A549 (cell line): ENCODE measurements at places on chromosomes 1 and 21.

- no peak for DNase-seq
Measured at GRCh38 chr1:62691062-62691844, 3.1 kb upstream of the DOCK7 start.

DNA sequence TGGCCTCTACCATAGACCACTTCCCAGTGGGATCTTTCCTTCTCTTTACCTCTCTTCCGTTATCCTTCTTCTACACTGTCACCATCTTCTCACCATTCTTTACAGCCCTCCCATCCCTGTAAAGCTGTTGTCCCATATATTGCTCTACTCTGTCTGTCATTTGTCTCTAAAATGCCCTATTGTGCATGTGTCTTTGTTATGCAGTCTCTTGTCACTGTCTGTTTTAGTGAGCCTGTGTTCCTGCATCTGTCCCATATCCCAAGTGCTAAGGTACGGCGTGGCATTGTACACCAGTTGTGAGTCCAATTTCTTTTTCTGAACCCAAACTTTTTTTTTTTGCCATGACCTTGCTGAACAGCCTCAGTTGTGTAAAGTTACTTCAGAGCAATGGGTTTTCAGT lies 8.8 kb upstream of the ZBTB18 start:
- DNase-seq, result no peak

DNA sequence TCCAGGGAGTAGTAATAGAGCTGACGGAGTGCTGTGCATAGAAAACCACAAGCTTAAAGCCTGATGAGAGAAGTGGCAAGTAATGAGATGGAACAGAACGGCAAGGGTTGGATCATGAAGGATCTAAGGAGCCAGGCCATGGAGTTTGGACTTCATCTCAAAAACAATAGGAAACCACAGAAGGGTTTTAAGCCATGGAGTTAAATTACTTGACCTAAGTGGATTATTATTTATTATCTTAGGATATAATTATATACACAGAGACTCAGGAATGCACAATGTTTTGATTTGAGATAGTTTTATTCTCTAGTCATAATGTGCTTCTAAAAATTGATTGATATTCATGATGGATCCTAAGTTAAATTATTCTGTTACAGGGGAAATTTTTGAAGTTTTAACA lies 242.4 kb downstream of the PLPP3 start:
- no peak for DNase-seq

GRCh38 chr1:183301239-183301638 lies 115.2 kb downstream of the LAMC2 start:
- DNase-seq, result no peak

DNA sequence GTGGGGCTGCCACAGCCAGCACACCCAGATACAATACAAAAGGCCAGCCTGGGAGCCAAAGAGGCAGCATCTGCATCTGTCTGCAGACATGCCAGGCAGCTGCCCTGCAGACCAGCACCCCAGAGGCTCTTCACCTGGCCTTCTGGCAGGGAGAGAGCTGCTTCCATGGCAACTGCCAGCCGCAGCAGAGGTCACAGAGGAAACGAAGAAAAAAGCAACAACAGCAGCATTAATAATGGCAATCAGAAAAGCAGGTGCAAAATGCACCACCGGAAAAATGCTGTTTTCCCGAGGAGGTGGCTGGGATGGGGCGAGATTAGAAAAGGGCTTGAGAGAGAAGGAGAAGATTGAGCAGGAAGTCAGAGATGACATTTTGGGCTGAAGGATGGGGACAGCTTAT lies 309.5 kb downstream of the PCP4 start:
- no peak for DNase-seq

DNA sequence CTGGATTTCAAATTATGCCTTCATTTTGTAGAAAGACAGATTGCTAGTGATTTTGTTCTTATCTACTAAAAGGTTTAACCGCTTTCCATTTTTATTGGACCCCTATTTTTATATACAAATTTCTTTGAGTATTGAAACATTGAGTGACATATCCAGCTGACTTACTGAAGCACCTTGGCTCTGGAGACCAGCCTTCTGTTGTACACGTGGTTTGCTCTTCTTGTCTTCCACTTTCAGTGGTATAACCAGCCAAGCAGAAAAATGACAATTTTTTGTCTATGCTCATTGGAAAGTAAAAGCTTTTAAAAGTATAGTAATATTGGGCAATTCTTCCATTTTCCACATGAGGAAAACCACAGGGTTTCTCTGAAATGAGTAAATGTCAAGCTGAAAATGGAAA lies 4.4 kb downstream of the F13B start:
- no peak for DNase-seq

DNA sequence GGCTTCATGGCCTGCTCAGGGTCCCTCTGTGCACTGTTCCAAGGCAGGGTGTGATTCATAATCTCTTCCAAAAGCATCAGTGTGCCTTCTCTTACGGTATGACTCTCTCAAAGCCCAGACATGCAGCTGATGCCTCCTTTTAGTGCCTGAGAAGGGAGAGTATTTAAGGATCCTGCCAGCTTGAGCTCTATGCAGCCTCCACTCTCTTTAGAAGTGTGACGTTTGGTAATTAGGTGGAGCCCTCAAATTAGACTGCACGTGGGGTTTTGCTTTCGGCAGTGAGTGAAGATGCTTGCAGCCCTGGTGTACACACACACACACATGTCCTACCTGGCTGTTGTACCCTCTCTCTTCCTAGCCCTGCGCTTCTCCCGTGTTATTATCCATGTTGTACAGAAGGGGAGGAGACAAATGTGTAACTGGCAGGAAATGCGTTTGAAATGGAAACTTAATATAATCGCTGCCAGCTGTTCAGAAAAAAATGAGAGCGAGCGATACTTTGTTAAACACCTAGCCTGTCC lies 2.6 kb upstream of the C1orf174 start:
- no peak for DNase-seq

- DNase-seq, result no peak
Measured at GRCh38 chr1:22527555-22528296, 35.6 kb upstream of the EPHA8 start.

DNA sequence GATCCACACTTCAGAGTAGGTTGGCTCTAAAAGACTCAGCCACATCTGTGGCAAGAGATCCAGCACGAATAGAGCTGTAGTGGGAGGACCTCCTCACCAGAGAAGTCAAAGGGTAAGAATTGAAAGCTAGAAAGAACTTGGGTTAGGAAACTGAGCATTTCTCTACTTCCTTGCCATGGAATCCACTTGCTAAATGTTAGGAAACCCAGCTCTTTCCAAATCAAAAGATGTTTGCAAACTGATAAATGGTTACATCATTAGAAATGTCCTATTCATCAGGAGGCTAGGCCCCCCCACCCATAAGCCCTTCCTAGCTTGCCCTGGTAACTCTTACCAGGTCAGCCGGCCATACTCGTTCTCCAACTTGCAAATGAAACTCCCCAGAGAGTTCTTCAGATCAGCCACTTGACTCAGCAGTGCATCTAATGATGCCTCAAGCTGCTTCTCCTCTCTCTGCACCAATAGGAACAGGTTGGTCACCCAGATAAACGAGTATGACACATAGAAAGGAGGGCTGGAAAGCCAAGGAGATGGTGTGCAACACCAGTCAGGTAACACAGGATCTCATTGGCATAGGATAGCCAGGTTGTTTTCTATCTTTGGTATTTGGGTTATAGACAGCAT lies 1.5 kb downstream of the MED8 start:
- DNase-seq, result no peak

GRCh38 chr1:198934901-198935305 lies 296.1 kb downstream of the PTPRC start:
- no peak for DNase-seq

DNA sequence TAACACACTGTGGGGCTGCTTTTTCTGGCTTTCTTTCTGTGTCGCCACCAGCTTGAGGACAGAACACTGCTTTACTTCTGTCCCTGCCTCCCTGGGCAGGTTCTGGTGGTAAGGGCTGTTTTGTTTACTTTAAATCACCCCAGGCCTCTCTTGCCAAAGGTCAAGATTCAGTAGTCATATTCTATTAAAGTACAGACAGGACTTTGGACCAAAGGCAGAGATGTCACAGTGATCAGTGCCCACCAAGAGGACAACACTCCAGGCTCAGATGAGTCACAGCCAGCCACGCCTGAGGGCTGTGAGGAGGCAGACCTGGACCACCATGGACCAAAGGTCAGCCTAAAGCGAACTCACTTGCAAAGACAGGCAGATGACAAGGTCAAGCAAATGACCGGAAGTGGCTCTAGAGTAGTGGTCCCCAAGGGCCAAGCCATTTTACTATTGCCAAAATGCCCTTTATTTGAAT lies 200.0 kb downstream of the RHOU start:
- DNase-seq, result no peak

DNA sequence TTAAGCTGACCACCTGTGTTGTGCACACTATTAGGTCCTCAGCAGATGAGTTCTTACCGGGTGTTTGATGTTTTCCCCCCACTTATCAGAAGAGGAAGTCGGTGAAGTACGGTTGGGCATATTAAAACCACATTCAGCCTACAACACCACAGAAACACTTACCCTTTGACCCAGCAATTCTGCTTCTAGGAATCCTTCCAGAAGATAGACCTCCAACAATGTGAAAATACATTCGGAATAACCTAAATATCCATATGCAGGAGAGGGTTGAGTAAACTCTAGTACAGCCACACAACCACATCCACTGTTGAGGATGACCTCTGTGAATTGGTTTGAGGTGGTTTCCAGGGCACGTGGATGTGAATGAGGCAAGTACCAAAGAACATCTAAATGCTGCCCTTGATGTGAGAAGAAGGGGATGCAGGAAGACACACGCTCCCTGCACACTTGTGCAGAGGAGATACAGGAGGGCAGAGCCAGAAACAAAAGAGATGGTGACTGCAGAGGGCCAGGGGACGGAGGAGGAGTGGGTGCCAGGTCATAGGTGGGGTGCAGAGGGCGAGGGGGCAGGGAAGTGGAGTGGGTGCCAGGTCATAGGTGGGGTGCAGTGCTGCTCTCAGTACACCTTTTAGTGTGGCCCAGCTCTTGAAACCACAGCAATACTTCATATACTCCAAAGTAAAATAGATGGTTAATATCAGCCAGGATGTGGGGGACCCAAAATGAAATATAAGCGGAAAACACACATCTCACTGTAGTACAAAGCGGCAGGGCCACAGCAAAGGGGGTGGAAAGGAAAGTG lies 12.8 kb downstream of the ADARB1 start:
- DNase-seq, result no peak

DNA sequence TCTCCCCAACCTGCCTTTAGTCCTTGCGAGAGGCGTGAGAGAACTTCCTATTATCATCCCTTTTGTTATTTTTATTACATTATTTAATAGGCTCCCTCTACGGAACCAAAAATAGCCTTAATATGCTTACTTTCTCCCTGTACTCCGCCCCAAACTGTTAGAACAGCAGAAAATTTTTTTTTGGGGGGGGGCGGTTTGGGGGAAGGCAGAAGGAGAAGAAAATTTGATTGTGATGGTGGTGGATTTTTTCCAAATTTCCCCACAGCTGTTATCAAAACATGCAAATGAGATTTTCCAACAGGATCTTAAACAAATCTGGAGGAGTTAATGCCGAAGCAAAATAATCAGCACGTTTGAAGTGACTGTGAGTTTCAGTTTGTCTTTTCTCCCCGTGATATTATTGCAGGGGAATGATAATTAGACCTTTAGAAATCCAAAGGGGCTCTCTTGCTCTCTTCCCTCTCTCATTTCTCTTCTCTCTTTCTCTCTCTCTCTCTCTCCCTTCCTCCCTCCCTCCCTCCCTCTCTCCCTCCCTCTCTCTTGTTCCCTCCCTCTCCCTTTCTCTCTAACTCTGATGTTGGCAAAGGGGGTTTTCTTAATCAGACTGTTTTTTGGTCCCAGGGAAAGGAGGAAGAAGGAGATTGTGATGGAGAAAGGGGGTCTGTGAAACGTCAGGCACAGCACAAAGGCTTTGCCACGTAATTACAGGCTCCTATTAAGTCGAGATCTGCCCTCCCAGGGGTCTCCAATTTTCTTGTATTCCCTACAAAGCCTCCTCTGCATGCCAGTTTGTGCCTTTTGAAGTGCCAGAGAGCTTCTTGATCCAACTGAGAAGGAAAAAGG lies 1.1 kb upstream of the PRRX1 start:
- DNase-seq, result no peak

GRCh38 chr1:55286856-55287602 lies 71.9 kb upstream of the USP24 start:
- DNase-seq, result no peak

DNA sequence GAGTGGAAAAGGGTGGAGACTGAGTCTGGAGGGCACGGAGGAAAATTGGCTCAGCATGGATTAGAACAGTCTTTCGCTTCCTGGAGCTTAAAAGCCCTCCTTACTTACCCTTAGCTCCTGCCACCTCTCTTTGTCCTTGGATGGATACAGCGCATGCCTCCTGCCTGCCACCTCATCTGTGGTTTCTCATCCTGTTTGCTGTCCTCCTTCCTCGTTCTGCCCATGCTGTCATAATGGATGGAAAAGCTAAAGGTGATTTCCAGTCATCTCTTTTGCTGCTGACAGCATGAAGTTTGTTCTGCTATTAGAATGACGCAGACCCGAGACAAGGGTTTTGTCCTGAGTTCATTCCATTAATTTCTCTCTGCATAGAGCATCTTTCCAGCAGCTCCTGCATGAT lies 425.9 kb downstream of the KIF26B start:
- no peak for DNase-seq

DNA sequence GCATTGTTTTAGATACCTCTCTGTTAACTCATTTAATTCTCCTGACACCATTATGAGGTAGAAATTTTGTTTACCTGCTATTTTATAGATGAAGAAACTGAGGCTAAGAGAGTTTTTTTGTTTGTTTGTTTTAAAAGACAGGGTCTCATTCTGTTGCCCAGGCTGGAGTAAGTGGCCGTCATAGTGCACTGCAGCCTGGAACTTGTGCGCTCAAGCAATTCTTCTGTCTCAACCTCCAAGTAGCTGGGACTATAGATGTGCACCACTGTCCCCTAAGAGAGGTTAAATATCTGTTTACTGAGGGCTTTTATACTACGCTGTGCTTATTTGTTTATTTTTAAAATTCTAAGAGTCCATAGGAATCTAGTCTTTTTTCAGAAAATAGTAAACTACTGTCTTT lies 43.7 kb upstream of the CACYBP start:
- DNase-seq, result no peak

DNA sequence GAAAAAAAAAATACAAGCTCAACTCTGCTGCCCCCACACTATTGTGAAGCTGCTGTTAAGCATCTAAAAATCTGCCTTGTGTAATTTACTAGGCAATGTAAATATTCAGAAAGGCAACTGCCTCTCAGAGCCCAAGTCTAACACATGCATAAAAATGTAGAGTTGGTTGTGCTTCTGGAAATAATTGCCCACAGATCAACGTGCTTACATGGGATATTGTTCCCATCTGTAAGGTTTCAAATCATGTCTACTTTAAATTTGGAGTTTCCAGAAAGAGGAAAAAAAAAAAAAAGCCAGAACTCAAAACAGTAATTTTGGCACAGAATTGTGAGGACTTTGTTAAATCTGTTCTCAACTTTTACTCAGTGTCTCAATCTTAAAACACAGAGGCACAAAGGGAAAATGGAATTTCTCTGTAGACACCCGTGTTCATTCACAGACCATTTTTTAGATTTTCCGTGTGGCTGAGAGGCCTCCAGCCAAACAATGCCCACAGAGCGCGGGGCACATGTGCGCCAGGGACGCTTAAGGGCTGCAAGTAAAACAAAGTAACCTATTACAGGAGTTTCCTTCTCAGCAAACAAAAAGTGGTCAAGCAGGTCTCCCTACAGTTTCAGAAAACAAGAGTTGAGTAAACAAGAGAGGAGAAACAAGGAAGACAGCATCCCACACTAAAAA lies 115.5 kb downstream of the RERE start:
- DNase-seq, result no peak
